ENCODE measurements at places on chromosomes 3 and 15. TPM values are rescaled to one million over a fixed set of nuclear protein-coding genes. Genes with fewer than 3 reads are reported as not detected.

CPN2 gene
- total RNA-seq, result not detected

KLHL6 gene
- total RNA-seq, result not detected

PFN2 gene
- 374 TPM for total RNA-seq

PFKFB4 gene
- total RNA-seq, result 5.0 TPM

ITIH1 gene
- total RNA-seq, result not detected
